ENCODE measurements at places on chromosomes 6 and 20. TPM values are rescaled to one million over a fixed set of nuclear protein-coding genes. Genes with fewer than 3 reads are reported as not detected.

The DACT2 gene
- 0.49 TPM for total RNA-seq

The FAM83D gene
- 4.2 TPM for total RNA-seq

The DDO gene
- 0.27 TPM for total RNA-seq

- peak; percentile 30 for DNase-seq
Observed at GRCh38 chr20:49751397-49751736, 37.7 kb upstream of the B4GALT5 start.

- DNase-seq = peak; percentile 18
Observed at GRCh38 chr20:42082611-42083010, 464.4 kb upstream of the CHD6 start.

DNA sequence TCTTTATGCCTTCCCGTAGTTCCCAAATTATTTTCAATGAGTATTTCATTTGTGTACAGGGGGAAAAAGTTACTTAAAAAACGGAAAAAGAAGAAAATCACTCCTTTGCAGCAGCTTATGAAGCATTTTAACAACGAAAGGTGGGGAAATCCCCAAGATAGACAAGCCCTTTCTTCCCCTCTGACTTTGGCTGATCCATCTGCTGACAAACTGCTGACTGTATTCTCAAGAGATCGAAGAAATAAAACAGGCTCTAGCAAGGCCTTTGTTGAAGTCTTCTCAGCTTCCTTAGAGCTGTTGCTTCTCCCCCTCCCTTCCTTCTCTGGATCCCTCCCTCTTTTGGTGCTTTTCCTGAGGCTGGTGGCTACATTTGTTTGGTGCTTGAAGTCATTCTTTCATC is 325.2 kb downstream of the NRN1 start:
- no peak for DNase-seq

DNA sequence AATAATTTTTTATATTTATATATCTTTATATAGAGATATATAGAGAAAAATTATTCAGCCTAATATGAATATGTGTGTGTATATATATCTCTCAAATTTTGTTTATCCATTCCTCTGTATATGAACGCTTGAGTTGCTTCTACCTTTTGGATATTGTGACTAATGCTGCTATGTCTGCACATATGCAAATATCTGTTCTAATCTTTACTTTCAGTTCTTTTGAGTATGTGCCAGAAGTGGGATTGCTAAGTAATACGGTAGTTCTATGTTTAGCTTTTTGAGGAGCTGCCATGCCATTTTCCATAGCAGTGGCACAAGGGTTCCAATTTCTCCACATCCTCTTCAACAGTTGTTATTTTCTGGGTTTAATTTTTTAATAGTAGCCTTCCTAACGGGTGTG is 72.8 kb upstream of the CEP85L start:
- DNase-seq = no peak
